Kidney tubule cell (primary cell): ENCODE measurements at places on chromosomes 3 and 15.

DNA sequence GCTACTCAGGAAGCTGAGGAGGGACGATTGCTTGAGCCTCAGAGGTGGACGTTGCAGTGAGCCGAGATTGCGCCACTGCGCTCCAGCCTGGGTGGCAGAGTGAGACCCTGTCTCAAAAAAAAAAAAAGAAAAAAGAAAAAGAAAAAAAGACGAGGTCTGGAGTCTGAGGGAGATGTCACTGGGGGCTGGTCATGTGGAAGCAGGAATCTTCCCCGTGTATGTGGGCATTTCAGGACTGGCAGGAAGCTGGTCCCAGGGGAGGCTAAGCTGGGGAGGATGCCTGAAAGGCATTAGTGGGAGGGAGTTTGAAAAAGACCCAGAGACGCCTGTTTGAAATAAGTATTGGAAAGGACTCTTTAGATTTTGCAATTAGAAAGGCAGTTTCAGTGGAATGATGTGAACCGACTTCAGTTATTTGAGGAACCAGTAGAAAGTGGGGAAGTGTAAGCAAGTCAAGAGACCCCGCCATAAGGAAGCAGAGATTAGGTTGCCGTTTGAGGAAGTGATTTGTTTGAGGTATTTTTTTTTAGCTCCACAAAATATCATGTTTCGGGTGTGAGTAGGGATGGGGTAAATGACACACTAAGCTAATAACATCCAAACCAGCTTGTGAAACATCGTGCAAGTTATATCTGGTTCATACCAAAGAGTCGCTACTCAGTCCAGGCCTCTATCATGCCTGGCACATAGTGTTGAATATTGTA, 55.5 kb downstream of the ST6GAL1 start:
- no peak for DNase-seq

DNA sequence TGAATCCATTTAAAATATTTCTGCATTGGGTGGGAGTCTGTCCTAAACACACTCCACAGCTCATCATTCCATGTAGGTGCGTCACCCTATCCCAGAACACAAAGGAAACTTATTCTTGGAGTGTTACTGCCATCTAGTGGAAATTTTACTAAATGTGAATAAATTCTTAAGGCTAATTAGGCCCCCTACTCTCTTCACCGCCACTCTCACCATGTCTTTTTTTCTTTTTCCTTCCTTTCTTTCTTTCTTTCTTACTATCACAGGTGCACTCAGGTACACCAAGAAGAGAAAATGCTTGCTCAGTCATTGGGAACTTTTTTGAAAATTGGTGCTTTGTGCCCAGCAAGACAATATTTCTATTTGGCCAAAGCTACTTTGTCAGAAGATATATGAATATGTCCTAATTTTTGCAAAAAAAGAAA, 26.4 kb upstream of the ATP8B4 start:
- DNase-seq: peak; percentile 81

DNA sequence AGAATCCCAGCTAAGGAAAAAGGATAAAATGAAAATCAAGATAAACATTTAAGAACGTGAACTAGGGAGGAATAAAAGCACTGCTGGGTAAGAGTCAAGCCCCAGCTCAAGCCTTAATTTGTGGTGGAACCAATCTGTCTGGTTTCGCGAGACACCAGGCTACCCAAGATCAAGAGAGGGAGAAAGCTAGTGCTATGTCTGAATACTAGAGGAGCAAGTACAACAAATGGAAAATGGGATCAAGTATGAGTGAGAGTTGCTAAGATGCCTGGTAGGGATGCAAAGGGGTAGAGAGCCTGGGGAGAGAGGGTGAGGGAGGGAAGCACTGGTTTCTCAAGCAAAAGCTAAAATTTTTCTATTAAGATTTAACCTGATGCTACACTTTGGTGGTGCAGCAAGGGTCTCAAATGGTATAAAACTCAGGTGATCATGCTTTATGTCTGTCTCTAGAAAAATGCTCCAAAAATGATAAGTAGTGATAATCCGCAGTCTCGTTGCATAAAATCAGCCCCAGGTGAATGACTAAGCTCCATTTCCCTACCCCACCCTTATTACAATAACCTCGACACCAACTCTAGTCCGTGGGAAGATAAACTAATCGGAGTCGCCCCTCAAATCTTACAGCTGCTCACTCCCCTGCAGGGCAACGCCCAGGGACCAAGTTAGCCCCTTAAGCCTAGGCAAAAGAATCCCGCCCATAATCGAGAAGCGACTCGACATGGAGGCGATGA, 1.7 kb upstream of the SETD5 start:
- no peak for DNase-seq

GRCh38 chr15:84034578-84035398, 200.8 kb upstream of the GOLGA6L4 start:
- DNase-seq: peak; percentile 32

DNA sequence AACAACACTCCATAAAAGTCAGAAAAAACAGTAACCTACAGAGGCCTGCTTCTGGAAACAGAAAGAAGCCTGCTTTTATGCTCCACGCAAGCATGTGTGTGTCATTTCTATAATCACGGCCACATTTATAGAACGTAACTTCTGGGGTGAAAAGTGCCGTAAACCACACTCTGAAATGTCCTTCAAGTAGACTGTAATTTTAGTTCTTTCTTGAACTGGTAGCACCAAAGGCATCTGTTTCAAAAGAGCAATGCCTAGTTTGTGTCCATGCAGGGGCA, 19.5 kb upstream of the CMTM7 start:
- no peak for DNase-seq
